ENCODE measurements at places on chromosomes 5 and 9.
A peak's percentile ranks its signal among the peaks of the same experiment; 100 is the strongest.

DNA sequence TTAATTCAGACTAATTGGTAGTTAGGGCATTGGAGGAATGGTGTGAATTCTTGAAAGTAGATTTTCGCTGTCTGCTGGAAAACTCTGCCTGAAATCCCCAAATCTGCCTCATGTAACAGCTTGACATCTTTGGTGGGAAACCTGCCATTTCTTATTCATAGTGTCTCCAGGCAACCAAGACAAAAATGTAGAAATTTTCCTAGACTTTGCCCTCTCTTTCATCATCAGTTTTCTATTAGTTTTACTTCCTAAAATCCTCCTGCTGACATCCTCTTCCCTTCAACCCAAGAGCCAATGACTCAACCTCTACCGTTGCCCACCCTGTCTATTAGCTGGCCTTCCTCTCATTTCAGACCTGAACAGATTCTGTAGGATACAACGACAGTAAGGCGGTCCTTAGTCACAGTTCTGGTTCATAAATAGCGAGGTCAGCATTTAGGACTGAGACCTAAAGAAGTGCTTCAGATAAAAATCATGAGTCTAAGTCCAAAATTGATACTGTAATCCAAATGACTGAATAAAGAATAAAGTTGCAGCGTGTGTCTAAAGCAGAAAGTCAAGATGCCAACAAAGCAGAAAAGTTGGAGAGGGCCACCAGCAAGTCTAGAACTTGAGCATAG, 133.9 kb downstream of the MUSK start:
- no peak for DNase-seq

DNA sequence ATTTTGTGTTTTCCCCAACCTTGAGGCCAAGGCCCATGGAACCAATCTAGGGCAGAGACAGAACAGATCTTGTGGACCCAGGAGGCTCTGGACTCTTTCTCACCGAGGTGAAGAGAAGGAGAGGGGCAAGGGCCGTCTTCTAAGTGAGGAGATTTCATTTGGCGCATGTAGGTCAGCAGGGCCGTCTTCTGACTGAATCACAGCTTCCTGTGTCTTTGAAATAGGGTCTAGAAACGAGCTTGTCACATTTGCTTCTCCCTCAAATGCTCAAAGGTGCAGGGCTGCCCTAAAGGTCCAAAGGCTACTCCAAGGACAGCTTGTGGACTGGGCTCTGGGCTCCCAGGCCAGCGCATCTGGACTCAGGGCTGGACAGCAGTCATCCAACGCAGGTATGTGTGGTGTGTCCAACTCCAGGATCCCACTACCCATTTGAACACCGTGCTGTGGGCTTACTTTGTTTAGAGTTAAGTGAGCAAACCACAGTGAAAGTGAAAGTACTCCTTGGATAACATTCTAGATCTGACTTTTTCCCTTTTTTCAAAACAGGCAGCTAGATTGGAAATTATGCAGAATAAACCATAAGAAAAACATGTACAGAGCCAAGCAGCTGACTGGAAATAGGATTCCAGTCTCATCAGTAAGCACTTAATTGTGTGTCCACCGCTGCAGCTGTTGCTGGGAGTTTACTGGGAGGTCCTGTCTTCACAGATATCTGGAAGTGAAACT, 357.0 kb downstream of the GADD45G start:
- DNase-seq = no peak

DNA sequence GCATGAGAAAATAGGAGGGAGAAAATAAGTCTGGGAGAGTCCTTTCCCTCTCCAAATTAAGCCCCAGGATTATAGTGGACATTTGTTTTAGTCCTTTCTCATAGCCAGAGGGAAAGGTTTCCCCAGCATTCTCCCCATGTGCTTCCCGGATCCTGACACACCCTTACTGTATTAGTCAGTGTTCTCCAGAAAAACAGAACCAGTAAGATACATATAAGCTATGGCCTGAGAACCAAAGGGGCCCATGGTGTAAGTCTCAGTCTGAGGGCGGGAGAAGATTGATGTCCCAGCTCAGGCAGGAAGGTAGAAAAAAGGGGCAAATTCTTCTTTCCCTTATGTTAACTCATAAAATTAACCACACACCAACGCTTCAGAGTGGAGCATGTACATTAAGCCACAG, 25.6 kb upstream of the SPATA31D4 start:
- DNase-seq = no peak

GRCh38 chr5:179887095-179887494, 20.6 kb downstream of the TBC1D9B start:
- no peak for DNase-seq

- DNase-seq = no peak
These were observed 20.1 kb downstream of the PTCH1 start for GRCh38 chr9:95496687-95497086.

DNA sequence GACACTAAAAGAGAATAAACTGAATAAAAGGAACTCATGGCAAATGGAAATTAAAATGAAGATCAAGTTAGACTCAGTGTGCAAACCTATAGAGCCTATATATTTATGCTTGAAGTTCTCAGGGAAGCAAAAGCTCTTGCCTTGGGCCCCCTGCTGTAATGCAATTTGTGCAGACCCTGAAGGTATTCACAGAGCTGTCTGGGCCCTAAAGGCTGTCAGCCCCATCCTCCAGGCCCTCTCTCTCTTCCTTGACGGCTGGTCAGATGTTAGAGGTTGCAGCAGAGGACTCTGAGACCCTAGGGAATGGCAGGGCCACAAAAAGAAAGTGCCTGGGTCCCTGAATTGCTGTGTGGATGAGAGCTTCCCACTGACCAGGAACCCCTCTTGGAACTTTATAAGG, 283.9 kb upstream of the TUT7 start:
- DNase-seq = no peak

DNA sequence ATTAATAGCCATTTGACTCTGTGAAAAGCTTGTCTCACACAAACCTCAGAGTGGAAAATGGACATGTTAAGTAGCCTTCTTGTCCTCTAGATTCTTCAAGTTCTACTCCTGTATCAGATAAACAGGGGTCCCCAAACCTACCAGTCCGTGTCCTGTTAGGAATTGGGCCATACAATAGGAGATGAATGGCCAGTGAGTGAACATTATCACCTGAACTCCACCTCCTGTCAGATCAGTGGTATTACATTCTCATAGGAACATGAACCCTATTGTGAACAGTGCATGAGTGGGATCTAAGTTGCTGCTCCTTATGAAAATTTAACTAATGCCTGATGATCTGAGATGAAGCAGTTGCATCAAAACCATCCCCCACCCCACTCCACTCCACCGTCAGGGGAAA, 136.3 kb downstream of the TMEM232 start:
- peak; percentile 2 for DNase-seq

DNA sequence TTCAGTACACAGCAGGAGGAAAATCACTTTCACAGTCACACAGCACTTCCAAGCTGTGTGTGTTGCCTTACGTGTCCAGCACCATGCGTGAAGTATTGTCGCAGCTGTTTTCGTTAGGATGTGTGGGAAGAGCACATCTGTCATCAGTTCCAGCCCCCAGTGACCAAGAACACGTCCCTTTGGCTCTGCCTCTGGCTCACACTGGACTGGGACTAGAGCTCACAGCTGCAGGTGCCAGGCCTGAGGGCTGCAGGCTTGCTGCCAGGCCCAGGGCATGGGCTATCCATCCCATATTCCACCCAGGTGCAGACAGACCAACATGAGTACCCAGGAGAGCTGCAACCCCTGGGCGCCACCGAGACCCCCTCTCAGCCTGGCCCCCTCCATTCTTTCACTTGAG, 60.5 kb upstream of the ANKRD33B start:
- no peak for DNase-seq

GRCh38 chr5:73302797-73303147, 129.8 kb downstream of the TMEM174 start:
- DNase-seq = no peak

Measured in HFF-Myc (cell line).